ENCODE measurements at places on chromosomes 6 and 20.

- no peak for DNase-seq
Observed at GRCh38 chr20:50516180-50516934, 6.2 kb downstream of the PTPN1 start.

DNA sequence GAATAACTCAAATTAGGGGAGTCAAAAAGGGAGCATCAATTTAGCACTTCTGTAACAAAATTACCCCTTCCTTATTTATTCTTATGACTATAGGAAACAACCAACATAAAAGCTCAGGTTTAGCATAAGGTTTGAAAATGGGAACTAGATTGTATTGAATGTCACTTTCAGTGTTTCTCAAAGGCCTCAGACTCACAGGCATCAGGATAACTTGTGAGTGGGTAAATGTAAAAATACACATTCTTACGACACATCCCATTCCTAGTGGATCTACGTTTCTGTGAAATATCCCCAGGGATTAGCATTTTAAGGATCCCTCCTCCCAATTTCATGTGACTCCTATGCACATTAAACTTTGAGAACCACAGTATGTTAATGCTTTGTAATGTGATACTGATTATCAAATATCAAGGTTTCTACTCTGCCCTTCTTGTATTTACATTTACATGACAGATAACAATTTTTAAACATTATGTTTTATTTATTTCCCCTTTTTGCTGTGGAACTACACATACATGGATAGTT lies 114.8 kb downstream of the HS3ST5 start:
- DNase-seq, result no peak

DNA sequence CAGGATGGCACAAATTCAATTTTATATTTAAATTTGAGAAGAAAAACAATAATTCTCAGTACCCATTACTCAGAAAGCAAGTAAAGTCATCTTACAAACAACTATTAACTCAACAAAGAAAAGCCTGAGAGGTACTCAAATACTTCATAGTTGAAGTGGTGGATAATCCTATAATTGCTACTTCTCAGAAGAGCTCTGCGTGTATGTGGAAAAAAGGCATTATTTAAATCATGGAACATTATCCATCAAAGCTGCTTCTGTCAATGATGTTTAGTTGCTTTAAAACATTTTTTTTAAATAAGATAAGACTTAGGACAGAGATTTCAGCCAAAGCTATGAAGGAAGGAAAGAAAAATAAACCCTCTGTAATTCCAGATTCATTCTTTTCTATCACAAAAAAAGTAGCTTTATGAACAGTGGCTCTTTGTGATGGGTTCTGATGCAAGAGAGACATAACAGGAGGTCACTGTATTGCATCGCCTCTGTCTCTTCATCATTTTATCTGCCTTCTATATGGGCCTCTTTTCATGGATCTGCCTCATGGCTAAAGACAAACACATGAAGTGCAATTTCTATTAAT lies 367.9 kb upstream of the SLC35B3 start:
- no peak for DNase-seq

- DNase-seq, result no peak
Observed at GRCh38 chr6:11111769-11112437, 378 bp upstream of the ERVFRD-1 start.

DNA sequence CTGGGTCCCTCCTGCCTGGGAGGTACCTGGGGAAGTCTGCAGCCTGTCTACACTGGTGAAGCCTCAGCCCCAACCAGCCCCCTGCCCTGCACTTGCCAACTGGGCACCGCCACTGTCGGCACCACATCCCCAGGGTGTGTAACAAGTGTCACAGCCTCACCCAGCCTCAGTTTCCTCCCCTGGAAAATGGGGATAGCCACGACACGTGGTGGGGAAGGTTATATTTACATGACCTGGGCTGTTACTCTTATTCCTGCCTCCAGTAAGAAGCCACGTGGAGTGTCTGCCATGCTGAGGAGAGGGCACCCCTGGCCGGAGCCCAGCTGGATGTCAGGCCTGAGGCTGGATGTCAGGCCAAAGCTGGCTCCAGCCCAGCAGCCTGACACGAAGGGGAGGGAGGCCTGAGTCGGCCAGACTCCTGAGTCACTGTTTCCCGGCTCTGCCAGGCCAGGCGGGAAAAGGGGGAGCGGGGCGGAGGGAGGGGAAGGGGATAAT lies 44.9 kb downstream of the SNAI1 start:
- DNase-seq, result no peak

DNA sequence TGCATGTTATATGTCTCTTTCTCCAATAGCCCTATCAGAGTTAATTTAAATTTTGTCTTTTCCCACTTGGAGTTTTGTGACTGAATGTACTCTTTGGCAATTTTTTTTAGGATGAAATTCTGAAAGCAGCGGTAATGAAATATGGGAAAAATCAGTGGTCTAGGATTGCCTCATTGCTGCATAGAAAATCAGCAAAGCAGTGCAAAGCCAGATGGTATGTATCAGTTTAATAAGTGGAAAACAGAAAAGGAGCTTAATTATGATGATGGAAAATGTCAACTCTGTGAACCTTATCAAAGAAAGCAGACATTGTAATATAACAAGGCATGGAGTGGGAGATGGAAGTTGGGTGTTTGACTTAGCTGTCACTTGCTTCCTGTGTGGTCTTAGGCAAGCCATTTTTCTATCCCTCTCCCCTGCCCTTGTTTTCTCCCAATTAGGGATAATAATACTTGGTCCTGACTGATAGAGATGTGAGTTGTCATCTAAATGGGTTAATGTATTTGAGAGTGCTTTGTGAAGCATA lies 2.7 kb downstream of the CDC5L start:
- no peak for DNase-seq

GRCh38 chr6:107589199-107589598 lies 99.3 kb downstream of the SOBP start:
- no peak for DNase-seq

- peak; percentile 88 for DNase-seq
Observed at GRCh38 chr6:25556516-25556915, 95.5 kb upstream of the SCGN start.

- peak; percentile 52 for DNase-seq
Observed at GRCh38 chr6:170438861-170439260, 114.2 kb downstream of the PSMB1 start.

GRCh38 chr6:16961577-16961976 lies 140.3 kb upstream of the STMND1 start:
- no peak for DNase-seq

- no peak for DNase-seq
Observed at GRCh38 chr20:56779452-56780143, 150.5 kb downstream of the TFAP2C start.

GRCh38 chr6:25118038-25118437 lies 161.1 kb upstream of the CARMIL1 start:
- DNase-seq, result no peak

GRCh38 chr6:151007076-151007475 lies 141.6 kb downstream of the MTHFD1L start:
- no peak for DNase-seq

GRCh38 chr20:62830821-62831220 lies 14.0 kb downstream of the COL9A3 start:
- no peak for DNase-seq

DNA sequence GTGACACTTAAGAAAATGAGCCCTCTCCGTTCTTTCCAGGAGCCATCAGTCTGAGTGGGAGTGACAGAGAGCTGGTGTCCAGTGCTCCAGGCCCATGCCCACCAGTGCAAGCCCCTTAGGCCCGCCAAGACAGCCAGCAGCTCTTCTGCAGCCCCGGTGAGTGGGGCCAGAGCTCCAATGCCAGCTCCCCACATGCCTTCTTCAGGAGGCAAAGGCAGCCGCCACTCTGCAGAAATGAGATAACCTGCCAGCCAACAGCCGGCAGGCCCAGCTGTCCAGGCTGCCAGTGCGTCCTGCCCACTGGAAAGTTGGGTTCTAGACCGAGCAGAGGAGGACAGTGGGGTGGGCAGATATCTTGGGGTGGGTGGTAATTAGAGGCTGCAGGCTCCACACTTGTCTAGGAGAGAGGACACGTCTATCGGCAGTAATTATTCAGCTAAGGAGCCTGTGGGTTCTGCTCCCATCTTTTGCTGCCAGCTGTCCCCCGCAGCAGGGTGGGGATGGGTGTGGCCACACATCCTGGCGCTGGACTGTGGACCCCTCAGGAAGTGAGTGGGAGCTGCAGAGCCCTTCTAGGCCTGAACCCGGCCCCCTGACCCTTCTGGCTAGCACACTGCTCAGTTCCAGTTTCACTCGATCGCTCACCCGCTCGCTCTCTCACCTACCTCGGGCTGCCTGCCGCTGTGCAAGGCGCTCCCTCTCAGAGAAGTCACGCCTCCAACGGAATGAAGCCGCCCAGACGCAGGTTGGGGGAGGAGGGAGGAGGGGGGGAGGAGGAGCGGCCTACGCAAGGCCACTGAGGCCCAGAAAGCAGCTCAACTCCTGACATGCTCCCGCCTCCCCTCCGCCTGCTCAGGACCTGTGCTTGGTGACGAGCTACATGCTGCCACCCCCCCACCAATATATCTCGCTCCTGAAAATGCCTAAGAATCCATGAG lies 3.6 kb downstream of the GRM4 start:
- no peak for DNase-seq

DNA sequence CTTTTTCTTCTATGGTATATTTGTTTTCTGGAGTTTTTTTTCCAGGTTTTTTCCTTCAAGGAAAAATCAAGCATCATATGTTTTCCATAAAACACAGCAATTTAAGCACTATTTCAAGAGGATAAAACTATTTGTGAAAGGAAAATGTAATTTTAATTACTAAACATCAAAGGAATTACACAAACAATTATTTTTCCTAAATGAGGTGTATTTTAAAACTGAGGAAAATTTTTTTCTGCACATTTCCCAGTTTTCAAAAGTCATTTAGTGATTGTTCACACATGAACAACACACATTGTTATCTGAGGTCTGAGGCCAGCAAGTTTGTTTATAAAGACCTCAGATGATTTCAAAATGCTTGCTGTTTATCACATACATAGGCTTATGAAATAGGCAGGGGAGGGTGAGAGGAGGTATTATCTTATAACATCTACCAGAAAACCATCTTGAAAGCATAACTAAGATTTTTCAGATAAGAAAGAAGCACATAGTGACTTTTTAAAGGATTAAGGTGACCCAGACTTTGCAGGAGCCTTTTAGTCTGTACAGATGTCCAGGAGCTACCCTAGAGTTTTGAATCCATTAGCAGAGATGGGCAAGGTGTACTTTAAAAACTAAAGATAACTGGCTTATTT lies 381.6 kb downstream of the GJA1 start:
- no peak for DNase-seq

DNA sequence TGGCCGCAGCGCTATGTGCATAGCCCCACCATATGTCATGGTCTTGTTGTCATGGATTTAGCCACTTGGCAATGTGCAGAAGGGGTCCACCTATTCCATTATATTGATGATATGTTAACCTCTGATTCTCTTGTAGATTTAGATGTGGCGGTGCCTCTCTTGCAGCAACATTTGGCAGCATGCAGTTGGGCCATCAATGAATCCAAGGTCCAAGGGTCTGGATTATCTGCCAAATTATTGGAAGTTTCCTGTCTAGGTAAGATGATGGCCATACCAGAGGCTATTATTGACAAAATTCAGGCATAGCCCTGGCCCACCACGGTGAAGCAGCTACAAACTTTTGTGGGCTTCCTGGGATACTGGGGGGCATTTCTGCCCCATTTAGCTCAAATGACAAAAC lies 31.4 kb downstream of the HDDC2 start:
- DNase-seq, result no peak

- no peak for DNase-seq
Observed at GRCh38 chr6:85705220-85705619, 62.5 kb upstream of the SYNCRIP start.

DNA sequence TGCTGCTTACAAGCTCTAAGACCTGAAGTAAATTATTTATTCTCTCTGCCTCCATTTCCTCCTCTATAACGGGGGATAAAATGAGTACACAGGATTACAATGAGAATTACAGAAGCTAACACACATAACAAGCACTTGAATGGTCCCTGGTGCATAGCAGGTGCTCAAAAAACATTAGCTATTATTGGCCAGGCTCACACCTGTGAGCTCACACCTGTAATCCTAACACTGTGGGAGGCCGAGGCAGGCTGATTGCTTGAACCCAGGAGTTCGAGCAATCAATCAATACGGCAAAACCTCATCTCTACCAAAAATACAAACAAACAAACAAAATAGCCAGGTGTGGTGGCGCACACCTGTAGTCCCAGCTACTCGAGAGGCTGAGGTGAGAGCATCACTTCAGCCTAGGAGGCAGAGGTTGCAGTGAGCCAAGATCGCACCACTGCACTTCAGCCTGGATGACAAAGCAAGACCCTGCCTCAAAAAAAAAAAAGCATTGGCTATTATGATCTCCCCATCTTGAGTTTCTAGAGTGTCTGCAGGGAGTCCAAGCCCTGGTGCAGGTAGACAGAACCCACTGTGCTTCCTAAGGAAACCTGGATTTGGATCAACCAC lies 68.1 kb downstream of the PREX1 start:
- DNase-seq, result no peak

GRCh38 chr6:96657344-96657743 lies 94.4 kb downstream of the FHL5 start:
- DNase-seq, result no peak

GRCh38 chr6:40584741-40585140 lies 2.4 kb downstream of the LRFN2 start:
- no peak for DNase-seq

GRCh38 chr6:108594640-108595039 lies 33.9 kb downstream of the FOXO3 start:
- no peak for DNase-seq

DNA sequence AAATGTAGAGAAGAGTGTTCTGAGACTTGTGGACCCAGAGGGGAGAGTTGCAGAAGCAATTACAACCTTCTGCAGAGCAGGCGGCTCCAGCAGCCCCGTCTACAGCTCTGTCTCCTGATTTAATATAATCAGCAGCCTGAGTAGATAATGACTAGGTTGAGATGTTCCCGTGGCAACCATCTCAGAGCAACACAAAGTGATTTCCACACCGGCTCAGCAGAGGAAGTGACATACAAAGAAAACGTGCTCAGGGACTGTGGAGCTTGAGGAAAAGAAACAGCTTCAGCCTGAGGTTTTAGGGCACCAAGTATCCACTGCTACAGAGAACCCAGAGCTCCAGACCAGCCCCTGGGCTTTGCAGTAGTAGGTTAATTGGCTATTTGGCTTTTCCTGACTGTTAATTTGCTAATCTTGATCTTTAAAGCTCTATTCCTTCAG lies 136.4 kb downstream of the MTFR2 start:
- DNase-seq, result no peak

Measured in activated effector memory CD4-positive, alpha-beta T cell treated with anti-CD3 and anti-CD28 coated beads, Interleukin-2, amount 50 U/mL, for 16 hours (primary cell).